ENCODE measurements at places on chromosomes 7 and 10.

DNA sequence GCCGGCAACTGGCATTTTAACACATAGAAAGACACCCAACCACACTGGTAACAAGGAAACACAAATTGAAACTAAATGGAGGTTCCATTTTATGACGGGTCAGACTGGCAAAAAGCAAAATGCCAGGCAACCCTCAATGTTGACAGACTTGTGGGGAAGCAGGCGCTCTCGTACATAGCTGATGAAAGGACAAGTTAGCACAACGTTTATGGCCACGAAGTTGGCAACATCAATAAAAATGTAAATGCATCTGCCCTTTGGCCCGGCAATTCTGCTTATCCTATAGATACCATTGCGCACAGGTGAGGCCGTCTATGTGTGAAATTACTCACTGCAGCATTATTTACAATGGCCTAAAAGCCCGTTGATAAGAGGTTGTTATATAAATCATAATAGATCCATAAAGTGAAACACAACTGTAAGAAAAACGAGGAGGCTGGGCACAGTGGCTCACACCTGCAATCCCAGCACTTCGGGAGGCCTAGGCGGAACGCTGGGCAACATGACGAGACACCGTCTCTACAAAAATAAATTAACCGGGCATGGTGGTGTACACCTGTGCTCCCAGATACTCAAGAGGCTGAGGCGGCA, 39.8 kb downstream of the FOXL3 start:
- no peak for DNase-seq

- DNase-seq, result no peak
These were observed 40.5 kb upstream of the SAMD8 start for GRCh38 chr10:75070961-75071428.

DNA sequence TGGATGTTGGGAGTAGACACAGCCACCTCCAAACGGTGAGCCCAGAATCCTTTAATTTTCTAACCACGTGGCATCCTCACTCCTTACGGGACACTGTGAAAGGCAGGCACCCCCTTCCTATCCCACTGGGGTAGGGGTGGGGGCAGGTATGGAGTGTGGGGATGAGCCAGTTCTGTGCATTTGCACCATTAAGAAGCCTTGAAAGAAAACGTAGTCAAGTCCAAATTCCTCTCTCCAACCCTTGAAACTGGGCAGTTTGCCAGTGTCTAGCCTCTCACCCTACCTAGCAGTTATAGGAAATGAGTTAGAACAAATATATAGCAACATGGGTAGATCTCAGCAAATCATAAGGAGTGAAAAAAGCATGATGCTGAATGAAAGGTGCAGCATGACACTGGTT, 92.4 kb upstream of the LEP start:
- DNase-seq, result peak; percentile 23

GRCh38 chr10:119754936-119755335, 29.1 kb downstream of the INPP5F start:
- DNase-seq, result no peak

- DNase-seq, result no peak
These were observed 66.4 kb downstream of the CPED1 start for GRCh38 chr7:121054925-121055324.

DNA sequence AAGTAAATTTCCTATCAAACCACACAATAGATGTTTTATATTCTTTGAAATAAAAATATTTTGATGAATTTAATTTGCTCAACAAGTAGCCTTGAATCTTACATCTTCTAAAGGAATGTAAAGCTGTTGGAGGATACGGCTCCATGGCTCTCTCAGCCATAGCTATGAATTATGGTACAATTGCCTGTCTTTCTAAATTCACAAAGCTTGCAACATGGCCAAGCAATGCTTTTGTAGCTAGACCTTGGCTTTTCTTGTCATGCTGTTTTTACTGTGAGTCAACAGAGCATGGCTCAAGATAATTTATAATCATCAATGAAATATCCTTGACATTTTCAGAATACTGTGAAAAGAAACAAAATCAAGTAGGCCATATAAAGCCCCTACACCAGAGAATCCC, 286.7 kb downstream of the CACNA2D1 start:
- DNase-seq, result no peak

DNA sequence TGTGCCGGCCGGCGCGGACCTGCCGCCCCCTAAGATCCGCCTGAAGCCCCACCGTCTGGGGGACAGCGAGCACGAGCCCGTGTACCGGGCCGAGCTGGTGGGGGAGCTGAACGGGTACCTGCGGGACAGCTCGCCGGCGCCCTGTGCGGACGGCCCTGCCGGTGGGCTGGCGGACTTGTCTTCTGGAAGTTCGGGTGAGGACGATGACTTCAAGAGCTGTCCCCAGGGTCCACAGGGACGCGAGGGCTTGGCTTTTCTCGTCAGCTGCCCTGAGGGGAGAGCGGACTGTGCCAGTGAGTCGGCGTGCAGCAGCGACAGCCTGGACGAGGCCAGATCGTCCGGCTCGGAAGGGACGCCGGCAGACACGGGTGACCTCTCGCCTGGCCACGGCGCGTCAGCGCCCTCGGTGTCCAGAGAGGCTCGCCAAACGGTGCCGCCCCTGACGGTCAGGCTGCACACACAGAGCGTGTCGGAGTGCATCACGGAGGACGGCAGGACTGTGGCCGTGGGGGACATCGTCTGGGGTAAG, 8.5 kb downstream of the PWWP2B start:
- DNase-seq, result no peak

DNA sequence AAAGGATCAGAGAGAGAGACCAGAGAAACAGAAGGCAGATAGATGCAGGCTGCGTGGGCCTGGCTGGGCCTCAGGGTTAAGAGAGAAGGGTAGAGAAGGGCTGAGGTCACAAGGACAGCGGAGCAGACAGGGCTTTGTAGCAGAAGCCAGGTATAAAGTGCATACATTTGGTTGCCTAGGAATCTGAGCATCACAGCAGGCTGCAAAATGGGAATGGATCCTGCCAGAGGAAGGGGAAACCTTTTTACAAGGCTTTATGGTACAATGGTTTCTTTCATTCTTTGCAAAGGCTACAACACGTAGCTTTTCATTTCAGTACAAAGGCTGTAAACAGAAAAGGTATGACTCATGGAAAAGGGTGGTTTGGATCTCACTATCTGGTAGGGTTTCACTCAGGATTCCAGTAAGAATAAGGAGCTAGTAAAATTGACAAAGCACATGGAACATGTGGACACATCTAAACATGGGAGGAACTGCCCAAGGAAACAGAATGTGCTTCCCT, 275.1 kb downstream of the DOCK4 start:
- DNase-seq, result no peak

Measured in ACHN (cell line).